HS-5 (cell line): ENCODE measurements at places on chromosomes 7 and 10.

- DNase-seq, result no peak
Measured at GRCh38 chr7:137961200-137962177, 40.4 kb downstream of the CREB3L2 start.

DNA sequence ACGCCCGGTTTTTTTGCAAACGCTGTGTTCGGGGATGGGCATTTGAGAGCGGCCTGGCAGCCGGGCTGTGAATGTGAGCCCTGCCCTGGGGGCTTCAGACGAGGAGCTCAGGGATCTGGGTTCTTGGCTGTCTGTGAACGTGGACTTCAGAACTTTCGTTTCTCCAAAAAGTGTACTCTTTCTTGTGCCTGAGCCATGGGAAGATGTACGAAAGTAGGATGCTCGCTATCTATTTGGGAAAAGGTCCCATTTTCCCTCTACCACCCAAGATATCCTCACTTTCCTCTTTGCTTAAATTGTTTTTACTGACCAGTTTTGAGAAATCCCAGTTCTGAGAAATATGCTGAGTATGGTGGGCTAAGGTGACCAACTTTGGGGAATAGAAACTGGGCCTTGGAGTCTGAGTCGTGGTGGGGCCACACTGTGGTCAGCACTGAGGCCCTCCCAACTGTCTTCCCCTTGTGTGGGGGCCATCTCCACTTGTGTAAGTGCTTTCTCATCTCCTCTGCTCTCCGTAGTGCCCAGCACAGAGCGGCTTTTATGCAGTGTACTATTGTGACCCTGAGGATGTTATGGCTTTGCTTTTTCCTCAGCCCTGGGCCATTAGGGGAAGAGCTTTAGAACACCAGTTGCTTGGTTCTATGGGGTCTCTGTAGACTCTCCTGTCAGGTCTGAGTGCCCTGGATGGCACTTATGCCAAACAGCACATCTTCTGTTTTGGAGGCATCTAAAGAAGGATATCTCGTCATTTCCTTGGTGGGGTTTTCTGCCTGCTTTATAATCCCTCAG lies 918 bp downstream of the DBNL start:
- DNase-seq, result no peak

DNA sequence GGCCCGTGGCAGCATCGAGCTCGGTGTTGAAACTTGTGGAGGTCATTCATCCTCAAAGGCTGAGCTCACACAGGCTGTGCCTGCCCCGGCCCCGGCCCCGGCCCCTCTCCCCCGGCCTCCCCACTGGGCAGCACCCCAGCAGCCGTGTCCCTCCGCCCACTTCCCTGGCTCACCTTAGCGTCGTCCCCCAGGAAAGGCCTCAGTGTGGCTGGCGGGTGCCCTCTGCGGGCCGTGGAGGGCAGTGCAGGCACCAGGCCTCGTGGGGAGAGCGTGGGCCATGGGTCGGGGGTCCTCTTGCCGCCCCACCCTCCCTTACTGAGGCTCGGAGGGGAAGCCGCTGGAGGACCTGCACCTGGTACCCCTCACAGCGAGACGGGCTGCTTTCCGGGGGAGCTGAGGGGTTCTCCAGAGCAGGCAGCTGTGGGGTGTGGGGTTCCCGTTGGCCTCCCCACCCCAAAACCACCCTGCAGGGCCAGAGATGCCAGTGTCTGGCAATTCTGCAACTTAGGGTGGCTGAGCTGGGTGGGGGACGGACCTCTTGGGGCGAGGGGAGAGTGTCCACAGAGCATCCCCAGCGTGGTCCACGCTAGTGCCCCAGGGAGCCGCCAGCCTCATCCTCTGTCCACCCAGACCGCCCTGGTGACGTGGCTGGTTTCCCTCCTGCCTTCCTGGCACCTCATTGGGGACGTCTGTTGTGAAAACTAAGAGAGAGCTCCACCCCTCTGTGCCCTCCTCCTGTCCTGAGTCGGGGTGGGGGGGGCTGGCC lies 44.2 kb upstream of the DPYSL4 start:
- no peak for DNase-seq

GRCh38 chr7:149457766-149458165 lies 3.1 kb downstream of the ZNF777 start:
- DNase-seq, result no peak

- peak; percentile 85 for DNase-seq
Measured at GRCh38 chr7:54904130-54904529, 114.7 kb upstream of the EGFR start.

GRCh38 chr10:123678376-123678775 lies 12.2 kb downstream of the GPR26 start:
- no peak for DNase-seq

DNA sequence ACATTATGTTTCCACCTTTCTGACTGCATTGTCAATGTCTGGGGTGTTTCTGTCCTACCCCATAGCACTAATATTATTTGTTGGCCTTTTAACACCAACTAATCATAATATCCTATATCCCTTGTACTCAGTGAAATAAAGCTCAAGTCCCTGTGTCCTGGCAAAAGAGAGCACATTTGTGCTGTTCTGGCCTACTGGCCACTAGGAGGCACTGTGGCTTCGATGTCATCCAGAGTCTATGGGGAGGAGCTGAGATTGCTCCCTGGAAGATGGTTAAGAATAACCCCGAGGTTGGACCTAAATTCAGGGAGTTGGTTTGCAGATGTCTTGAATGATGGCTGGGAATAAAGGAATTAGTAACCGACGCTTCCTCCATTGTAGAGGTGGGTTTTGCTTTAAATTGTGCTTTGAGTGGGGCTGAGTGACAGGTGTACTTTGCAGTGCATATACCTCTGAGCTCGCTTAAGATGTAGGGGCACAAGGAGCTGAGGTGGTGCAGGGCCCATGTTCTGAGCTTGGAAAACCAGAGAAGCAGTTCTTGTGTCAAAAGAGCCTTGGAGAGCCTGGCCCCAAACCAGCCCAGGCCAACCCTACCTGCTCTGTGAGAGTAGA lies 191.2 kb upstream of the PRSS1 start:
- no peak for DNase-seq

DNA sequence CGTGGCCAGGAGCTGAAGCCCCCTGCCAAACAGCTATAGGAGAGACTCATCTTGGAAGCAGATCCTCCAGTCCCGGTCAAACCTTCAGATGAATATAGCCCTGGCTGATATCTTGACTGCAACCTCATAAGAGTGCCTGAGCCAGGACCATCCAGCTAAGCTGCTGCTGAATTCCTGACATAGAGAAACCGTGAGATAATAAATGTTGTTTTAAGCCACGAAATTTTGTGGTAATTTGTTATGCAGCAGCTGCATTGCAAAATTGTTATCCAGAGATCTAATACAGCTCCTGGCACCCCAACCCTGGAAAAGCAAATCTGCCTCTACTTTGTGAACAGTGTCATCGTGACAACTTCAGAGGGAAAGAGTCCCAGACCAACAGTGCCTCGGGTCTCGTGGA lies 119.9 kb downstream of the CREB5 start:
- no peak for DNase-seq

- DNase-seq, result no peak
Measured at GRCh38 chr7:141356161-141356560, 195.0 kb upstream of the AGK start.

- DNase-seq, result no peak
Measured at GRCh38 chr7:130673066-130673465, 4.5 kb upstream of the COPG2 start.

DNA sequence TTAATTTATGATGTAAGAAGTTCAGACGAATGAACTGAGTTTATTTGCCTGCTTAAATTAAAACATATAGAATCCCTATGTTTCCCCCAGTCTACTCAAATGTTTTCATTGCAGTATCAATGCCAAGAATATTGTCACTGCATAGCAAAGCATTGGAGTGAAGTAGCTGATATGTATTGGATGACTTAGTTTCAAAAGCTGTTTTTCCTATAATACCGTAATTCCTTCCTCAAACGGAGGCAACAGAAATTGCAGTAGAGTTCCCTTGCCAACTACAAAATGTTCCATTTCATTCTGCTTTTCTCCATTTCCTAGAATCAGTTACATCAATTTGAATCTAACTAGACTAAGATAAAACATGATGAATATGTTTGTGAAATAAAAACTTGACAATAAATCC lies 174.1 kb downstream of the CNTNAP2 start:
- no peak for DNase-seq

DNA sequence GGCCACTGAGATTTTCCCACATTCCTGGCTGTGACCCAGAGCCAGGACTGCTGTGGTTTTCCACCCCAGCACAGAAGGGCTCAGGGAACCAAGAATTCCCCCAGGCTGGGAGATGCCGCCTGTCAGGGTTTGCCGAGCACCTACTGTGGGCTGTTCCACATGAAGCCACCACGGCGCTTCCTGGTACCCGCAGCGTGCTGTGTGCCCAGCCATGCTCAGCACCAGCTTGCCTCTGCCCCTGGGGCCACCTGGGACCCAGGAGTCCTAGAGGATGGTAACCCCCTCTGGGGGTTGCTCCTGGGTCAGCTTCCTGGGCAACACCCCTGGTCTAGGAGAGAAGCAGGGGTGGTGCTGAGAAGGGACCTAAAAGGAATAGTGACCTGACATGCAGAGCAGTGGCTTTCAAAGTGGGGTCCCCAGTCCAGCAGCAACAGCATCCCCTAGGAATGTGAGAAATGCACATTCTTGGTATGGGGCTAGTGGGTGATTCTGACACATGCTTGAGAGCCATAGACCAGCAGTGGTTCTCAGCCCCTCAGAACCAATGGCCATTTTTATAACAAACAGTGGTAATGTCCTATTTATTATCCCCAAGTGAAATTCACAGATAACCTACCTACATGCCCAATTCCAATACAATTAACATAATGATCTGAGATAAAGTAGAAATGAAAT lies 53.4 kb downstream of the TSPAN15 start:
- DNase-seq, result no peak

- no peak for DNase-seq
Measured at GRCh38 chr7:130216025-130216424, 8.4 kb downstream of the SSMEM1 start.

DNA sequence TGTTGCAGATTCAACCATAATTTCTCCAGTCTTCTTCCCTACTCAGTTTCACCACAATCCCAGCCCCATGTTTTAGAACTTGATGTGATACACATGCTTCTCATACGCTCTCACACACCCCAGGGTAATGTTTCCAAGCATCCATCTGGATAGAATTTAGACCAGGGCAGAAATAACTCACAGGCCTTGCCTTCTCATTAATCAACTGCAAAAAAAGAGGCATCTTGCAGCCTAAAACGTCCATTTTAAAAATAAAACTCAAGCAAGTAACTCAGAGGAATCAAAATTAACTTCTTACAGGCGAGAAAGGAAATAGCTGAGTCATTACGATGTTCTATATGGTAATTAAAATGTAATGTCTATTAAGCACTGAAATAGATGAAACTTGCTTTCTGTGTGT lies 127.2 kb upstream of the RSU1 start:
- no peak for DNase-seq

GRCh38 chr7:28469562-28469961 lies 57.2 kb downstream of the CREB5 start:
- no peak for DNase-seq

DNA sequence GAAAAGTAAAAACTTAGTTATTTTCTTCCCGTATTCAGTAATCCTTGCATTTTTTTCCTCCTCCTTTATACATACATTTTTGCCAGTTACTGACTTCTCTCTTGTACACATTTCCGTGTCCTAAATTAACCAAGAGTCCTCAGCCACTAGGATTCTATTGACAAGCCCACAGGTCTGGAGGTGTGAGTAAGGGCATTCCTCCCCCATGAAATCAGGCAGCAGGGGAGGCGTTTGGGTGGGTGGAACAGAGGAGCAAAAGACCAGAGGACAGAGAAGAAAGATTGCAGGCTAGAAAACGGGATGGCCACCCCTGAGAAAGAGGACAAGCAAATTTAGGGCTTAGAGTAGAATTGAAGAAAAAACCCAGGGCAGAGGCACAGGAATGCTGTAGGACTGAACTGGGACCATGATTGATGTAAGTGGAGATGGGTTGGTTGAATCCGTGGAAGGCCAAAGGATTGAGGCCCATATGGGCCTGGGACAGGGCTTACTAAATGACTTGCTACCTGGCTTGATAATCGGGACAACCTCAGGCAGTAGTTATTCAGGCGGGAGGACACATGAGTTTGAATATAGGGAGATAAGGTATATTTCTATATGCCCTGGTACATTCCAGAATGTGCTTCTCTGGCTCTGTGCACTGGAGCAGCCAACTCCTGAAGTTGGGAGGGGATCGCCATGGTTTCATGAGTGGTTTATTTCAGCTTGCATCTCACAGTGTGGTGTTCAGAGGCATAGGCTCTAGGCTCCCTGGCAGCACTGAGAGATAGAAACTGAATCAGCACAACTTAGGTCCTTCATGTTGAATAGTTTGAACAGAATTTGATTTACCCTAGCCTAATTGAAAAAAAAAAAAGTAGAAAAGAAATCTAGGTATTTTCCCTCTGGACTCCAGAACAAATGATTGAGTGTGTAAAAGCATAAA lies 28.0 kb downstream of the IKZF1 start:
- DNase-seq, result no peak

DNA sequence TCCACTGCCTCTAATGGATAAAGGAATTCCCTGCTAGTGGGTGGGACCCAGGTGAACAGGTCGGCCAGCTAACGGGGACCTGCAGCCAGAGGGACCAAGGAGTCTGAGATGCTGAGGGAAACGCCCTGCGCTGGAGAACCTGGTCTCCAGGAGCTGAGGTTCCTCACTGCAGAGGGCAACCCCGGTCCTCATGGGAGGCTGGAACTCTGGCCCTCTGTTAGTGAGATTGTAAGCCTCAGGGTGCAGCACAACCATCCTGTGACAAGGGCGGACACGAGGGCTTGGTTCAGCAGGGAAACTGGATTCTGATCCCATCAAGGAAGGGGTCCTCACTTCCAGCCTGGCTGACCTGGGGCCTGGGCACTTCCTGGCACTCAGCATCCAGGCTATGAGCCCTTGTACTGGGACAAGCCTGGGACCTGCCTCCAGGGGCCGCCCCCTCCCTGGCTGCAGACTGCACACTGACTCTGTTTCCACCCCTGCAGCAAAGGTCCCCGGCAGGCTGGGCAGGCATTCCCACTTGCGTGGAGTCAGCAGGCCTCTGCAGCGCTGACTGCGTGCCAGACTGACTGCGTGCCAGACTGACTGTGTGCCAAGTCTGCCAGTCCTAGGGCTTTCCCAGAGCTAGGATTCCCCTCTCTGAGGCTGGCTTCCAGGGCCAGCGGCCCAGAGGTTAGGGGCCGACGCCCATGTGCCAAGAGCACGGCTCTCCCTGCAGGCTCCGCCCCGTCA lies 143.2 kb downstream of the MAPK8 start:
- no peak for DNase-seq

GRCh38 chr10:16592378-16592777 lies 70.7 kb upstream of the C1QL3 start:
- DNase-seq, result no peak

DNA sequence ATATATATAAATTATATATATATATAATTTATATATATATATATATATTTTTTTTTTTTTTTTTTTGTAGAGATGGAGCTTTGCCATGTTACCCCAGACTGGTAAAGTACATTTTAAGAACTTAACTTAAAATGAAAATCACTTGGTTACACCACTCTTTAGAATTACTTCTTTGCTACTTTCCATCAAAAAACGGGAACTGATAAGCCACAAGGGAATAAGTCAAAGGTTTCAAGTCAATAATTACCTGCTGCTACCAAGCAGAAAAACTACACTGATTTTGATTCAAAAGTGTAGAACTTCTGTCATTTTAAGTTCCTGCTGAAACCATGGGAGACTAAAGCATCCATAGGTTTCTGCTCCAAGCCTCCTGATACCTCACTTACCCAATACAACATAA lies 12.2 kb downstream of the PPA1 start:
- no peak for DNase-seq
